ENCODE measurements at places on chromosomes 16 and 17. TPM values are rescaled to one million over a fixed set of nuclear protein-coding genes. Genes with fewer than 3 reads are reported as not detected.

Gene TPSD1
- not detected for total RNA-seq

Gene ANKFN1
- total RNA-seq, result not detected

Gene DHRS7C
- total RNA-seq, result not detected

Gene SLC5A2
- total RNA-seq, result not detected

Gene RASD1
- 2.6 TPM for total RNA-seq

Gene LPO
- not detected for total RNA-seq

Gene GAS2L2
- under 0.01 TPM for total RNA-seq

Gene CACNG1
- total RNA-seq, result not detected

Gene CDH5
- total RNA-seq, result 312 TPM

Gene SERPINF2
- under 0.01 TPM for total RNA-seq

Gene PLA2G10
- total RNA-seq, result not detected

Gene MAP2K6
- 6.3 TPM for total RNA-seq

Gene PERCC1
- not detected for total RNA-seq

Gene ADAM11
- under 0.01 TPM for total RNA-seq

Gene CPHXL2
- total RNA-seq, result not detected

Gene ICAM2
- 282 TPM for total RNA-seq

Gene FN3K
- total RNA-seq, result 4.0 TPM

Gene GAS7
- 3.0 TPM for total RNA-seq

All from lung microvascular endothelial cell (primary cell).